ENCODE measurements at places on chromosomes 12 and 14.

GRCh38 chr14:41000350-41000749, 606.3 kb upstream of the LRFN5 start:
- DNase-seq: no peak

DNA sequence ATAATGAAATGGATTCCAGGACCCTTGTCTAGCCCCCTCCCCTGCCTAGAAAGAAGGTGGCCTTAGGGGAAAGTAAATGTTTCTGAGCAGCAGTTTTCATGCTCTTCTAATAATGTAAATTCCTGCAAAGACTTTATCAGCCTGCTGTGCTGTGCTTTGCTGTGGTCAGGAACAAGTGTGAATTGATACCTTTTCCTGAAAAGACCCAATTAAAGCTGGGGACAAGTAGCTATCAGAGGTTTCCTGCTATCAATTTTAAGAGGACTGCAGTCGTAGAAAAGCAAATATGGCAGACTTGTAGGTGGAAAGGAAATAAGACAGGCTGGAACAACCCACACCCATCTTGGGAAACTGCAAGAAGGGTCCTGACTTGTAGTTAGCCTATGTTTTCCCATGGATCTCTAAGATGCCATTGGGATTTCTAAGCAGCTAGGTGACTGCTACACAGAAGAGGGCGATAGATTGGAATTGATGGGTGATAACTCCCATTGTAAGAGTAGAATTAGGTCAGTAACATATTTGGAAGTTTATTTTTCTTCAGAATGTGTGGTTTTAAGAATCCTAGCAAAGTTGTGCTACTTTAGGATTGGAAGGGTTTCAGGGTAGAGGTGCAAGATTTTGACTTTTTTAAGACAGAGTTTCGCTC, 3.1 kb downstream of the DYNLL1 start:
- DNase-seq: no peak

DNA sequence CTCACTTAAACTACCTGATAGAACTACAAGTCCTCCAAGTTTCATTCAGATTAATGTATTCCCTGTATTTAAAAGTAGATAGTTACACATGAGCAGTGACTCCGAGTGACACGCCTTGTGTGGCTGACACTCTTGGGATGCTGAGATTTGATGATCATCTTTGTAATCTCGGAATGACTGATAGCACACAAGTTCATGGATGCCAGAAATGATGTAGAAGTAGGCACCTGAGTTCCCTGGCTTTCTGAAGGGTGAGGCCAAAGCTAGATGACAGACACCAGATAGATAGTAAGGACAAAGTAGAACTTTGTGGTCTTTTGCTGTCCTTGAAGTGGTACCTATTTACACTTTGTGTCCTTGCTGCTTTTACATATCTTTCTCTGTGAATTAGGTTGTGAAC, 491.2 kb downstream of the PCNX1 start:
- no peak for DNase-seq

GRCh38 chr12:130396667-130397066, 59.0 kb downstream of the PIWIL1 start:
- DNase-seq: no peak

GRCh38 chr14:36048667-36049066, 127.9 kb downstream of the PTCSC3 start:
- no peak for DNase-seq

- peak; percentile 42 for DNase-seq
These were observed 16.9 kb downstream of the PLEKHG7 start for GRCh38 chr12:92719674-92720073.

DNA sequence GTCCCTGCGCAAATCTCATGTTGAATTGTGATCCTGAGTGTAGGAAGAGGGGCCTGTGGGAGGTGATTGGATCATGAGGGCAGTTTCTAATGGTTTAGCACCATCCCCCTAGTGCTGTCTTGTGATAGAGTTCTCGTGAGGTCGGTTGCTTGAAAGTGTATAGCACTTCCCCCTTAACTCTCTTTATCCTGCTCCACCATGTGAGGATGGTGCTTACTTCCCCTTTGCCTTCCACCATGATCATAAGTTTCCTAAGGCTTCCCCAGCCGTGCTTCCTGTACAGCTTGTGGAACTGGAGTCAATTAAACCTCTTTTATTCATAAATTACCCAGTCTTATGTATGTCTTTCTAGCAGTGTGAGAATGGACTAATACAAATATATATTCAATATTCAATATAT, 303.7 kb upstream of the SEL1L start:
- DNase-seq: no peak

GRCh38 chr12:32120419-32120818, 13.8 kb downstream of the BICD1 start:
- peak; percentile 56 for DNase-seq

DNA sequence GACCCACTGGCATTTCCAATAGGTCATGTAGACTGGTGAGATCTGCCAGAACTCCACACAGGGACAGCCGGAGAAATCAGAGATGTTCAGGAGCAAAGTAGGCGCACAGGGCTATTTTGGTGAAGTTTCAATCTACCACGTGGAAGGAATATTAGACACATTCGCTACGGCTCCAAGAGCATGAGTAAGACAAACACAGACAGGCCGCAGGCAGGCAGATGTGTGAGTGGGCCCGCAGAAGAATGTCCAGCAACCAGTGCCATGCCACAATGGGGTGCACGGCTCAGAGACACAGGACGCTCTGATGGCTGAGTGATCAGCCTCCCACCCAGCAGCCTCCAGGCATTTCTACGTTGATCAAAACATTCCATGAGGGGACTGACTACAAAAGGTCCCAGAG, 10.4 kb downstream of the SLC15A4 start:
- no peak for DNase-seq
